Mucosa of gallbladder (tissue), 1 donor: ENCODE measurements at places on chromosomes 6 and 20. TPM values are rescaled to one million over a fixed set of nuclear protein-coding genes. Genes with fewer than 3 reads are reported as not detected.

Gene TRIM15
- total RNA-seq: 19.6 TPM

Gene TMC2
- total RNA-seq: 0.12 TPM

Gene NKAIN2
- total RNA-seq: 0.29 TPM

Gene CYP39A1
- total RNA-seq: 18.5 TPM

Gene ARMC2
- total RNA-seq: 5.8 TPM

Gene RCAN2
- 61.7 TPM for total RNA-seq

Gene HTR1E
- 0.17 TPM for total RNA-seq

Gene MYB
- total RNA-seq: 2.0 TPM

Gene DLK2
- total RNA-seq: 0.37 TPM

Gene SRMS
- total RNA-seq: not detected

Gene TTLL9
- 0.29 TPM for total RNA-seq

Gene CST2
- total RNA-seq: not detected

Gene ADGRF1
- total RNA-seq: 10.4 TPM

Gene SIM1
- not detected for total RNA-seq

Gene CAPN11
- total RNA-seq: 0.95 TPM

Gene ABHD16B
- total RNA-seq: not detected

Gene ERVFRD-1
- total RNA-seq: 0.40 TPM

Gene CENPB
- total RNA-seq: 109 TPM

Gene SLC35D3
- total RNA-seq: not detected

Gene BPIFB4
- total RNA-seq: not detected

Gene GSTA4
- 19.9 TPM for total RNA-seq

Gene OPN5
- total RNA-seq: not detected

Gene ZSCAN23
- total RNA-seq: 3.8 TPM

Gene SCP2D1
- not detected for total RNA-seq
